Naive thymus-derived CD4-positive, alpha-beta T cell (primary cell): ENCODE measurements at places on chromosomes 1 and 21.

DNA sequence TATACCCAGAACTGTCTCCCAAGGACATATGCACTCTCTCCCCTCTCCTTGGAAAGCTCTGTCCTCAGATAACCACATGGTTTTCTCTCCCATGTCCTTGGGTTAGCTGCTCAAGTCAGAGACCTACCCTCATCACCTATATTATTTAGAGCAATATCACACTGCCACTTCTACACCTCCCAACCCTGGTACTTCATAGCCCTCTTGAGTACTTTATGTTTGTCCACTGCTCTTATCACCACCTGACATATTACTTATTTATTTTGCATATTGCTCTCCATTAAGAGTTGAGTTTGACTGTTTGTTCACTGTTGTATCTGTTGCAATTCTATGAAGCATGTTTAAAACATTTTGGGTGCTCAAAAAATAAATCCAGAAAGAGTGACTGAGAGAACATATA is 126.3 kb upstream of the ATP1B1 start:
- no peak for DNase-seq

DNA sequence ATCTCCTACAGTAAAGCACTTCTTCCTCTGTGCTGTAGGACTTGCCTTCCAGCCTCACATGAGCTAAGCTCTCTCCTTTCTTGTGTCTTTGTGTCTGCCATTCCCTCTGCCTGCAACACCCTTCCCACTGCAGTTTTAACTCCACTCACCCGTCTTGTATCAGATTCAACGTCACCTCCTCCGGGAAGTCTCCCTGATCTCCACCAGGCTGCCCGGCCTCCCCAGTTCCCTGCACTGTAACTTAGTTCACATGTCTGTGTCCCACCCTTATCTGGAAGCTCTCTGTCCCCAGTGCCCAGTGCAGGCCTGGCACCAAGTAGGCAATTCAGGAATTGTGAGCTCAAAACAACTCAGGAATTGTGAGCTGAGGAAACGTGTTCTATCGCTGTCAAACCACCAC is 96.4 kb downstream of the GLIS1 start:
- no peak for DNase-seq

GRCh38 chr1:177926201-177926600 is 43.7 kb downstream of the SEC16B start:
- no peak for DNase-seq

DNA sequence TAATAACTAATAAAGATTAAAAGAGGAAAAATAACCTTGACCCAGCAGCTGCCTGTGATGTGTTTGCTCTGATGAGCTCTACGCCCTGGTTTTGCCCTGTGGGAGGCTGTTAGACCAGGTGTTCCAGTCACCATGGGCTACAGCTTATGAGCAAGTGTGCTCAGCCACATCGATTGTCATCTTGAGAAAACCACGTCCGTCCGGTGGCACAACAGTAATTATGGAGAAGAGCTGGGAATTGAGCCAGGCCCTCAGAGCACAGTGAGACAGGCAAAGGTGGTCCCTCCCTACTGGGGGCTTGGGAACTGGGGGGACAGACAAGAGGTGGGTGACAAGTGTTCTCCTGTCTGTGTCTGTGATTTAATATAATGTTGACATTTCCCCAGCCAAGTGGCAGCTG is 420.5 kb downstream of the MATN1 start:
- no peak for DNase-seq

DNA sequence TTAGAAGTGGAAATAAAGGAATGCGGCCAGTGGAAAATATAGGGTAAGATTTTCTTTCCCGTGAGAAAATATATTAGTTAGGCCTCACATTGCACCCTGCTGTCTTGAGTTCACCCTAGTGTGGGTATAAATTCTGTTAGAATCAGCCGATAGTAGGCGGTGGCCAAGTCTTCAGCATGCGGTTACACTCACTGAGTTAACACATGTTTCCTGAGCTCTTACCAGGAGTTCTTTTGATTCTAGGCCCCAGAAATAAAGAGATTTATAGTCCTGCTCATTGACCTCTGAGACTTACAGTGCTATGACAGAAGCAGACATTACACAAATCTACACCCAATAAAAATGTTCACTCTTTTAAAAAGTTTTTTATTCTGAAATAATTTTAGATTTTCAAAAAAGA is 279.3 kb upstream of the LRRC7 start:
- DNase-seq = no peak

GRCh38 chr21:42614396-42614795 is 39.0 kb upstream of the PDE9A start:
- peak; percentile 48 for DNase-seq

DNA sequence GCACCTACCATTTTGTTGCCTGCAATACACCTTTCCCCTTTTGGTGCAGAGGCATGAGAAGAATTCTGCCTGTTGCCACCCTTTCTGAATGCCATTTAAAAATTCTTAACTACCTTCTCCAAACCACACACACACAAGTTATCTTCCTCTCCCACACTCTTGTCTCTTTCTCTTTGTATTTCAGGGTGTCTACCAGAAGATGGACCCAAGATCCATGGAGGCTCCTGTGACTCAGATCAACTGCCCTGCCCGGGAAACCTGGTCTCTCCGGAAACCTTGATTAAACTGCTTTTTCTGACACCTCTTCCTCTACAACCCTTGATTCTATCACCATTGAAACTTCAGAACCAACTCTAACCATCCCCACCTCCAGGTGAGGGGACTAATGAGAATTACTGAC is 2.4 kb upstream of the TARS2 start:
- DNase-seq = no peak

- no peak for DNase-seq
These were observed 5.6 kb upstream of the SH3D21 start for GRCh38 chr1:36300526-36300925.

- no peak for DNase-seq
These were observed 5.0 kb upstream of the PLXNA2 start for GRCh38 chr1:208248991-208249696.

DNA sequence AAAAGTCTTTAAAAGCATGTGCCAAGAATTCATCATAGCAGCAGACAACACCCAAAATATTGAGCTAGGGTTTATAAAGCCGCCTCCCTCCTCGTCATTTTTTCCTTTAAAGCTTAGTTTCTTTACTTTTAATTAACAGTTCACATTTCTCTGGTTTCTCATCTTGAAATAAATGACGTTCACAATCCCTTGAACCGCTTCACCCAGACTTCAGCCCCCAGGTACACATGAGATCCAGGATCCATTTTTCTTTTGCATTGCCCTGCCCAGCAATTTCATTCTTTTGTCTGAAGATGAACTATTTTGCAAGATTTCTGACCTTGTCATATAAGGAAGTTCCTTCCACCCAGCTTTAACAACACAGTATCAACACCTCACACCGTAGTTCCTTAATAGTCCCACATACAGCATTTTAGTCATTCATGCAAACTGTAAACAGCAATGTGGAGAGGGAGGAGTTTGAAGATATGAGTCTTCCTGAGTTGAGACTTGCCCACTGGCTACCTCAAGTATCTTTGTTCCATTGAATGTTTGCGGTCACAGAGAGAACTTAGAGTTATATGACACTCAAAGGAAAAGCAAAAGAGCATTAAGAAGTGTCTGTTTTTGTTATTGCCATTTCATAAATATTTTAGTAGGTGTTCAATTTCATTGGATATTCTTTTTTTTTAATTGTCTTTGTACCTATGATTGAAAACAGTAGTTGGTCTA is 35.3 kb upstream of the CACYBP start:
- peak; percentile 67 for DNase-seq

GRCh38 chr1:78045563-78045925 is 222 bp upstream of the GIPC2 start:
- no peak for DNase-seq

GRCh38 chr1:153963850-153964331 is 554 bp upstream of the SLC39A1 start:
- no peak for DNase-seq

DNA sequence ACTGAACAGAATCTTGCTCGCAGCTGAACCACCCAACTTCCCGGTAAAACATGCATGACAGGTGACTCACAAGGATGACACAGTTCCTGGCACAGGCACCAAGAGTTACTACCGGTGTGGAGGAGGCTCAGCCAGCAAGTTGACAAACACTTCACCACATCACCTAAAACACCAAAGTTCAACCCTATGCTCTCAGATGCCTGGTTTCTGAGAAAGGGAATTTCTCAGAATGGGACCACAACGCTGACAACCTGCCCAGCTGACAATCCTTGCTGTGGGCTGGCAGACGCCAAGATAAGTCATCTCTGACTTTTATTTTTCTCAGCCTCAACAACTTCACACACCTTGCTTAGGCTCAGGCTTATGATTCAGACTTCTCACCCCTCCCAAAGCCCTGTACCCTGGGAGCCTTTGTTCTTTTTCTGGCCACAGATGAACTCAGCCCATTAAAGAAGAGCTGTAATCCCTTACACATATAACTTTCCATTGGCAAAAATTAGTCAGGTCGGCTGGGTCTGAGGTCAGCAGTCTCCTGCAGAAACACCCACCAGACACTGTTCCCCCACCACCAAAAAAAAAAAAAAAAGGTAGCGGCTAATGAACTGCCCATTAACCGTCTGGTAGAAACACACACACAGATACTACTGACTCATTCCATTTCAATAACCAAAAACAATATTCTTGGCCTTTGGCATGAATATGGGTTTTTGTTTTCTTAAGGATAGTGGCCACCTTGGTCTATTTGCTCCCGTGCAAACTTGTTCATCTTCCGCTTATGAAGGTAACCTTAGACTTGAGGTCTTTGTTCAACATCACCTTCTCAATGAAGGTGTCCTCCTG is 10.8 kb upstream of the TIAM1 start:
- DNase-seq = peak; percentile 75

GRCh38 chr1:109786531-109787021 is 22.9 kb upstream of the EPS8L3 start:
- DNase-seq = no peak

- DNase-seq = no peak
These were observed 10.2 kb upstream of the ASPM start for GRCh38 chr1:197156692-197157091.

DNA sequence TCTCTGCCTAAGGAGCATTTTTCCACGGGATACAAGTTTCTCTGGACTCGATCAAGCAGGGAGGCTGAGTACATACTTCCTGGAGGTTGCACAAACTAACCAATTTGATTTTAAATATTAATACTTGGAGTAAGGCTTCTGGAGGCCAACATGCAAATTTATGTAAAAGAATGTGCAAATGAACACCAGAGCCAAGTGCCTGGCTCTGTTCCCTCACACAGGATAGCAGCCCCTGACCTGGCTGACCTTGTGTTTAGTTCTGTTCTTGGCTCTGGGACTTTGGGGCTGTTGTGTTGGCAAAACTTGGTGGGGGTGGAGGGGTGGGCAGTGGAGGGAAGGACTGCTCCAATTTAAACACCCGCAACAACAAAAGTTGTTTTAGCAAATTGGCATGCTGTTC is 34.2 kb downstream of the CNIH3 start:
- DNase-seq = no peak

DNA sequence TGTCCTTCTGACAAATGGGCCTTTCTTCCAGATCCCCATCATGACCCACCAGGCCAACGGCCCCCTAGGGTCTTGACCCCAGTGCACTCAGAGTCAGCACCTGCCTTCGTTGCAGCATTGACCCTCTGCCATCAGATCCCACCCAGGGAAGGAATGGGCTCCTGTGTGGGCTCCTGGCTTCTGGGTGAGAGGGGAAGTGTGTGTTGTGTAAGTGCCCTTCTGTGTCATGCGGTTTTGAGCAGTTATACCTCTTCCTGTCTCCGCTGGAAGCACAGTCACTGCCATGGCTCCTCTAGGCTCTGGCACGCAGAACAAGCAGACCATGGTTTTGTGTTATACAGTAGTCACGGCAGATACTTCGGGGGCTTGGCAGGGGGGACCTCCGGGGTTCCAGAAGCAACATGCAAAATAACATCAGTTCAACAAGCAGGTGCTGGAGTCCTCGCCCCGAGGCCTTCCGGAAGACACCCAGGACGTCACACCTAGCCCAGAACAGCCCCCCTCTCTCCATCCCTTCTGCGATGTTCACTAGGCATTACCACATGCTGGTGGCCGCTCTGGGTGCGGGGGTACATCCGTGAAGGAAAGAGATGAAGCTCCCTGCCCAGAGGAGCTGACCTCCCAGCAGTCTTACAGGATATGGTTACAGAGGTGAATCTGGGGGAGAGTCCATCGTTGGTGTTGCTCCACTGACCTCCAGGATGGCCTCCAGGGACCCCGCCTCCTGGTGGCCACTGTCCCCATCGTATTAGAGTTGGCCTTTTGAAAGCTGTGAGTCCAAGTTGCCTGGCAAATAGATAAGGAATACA is 17.4 kb upstream of the KCNAB2 start:
- peak; percentile 71 for DNase-seq

GRCh38 chr1:10286244-10286643 is 75.9 kb downstream of the KIF1B start:
- DNase-seq = no peak

- DNase-seq = no peak
These were observed 49.8 kb upstream of the MROH9 start for GRCh38 chr1:170885551-170885950.

DNA sequence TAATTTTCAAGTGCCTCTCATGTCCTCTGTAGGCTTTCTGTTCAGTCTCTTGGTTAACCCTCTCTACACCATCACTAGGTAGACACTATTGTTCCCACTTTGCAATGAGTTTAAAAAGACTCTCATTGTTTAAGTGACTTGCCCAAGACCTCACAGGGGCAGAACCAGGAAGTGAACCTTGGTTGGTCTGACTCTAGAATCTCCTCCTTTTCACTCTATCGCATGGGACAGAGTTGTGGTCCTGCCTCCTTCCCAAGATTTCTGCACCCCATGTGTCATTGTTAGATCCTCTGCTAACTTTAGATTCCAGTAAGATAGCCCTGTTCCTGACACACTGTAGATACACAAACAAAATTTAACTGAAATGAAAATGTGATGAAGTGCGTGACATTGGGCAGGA is 481.7 kb upstream of the USP24 start:
- no peak for DNase-seq

GRCh38 chr1:1758692-1759455 is 19.4 kb downstream of the NADK start:
- DNase-seq = no peak

- no peak for DNase-seq
These were observed 23.3 kb upstream of the CDK18 start for GRCh38 chr1:205481218-205481617.

DNA sequence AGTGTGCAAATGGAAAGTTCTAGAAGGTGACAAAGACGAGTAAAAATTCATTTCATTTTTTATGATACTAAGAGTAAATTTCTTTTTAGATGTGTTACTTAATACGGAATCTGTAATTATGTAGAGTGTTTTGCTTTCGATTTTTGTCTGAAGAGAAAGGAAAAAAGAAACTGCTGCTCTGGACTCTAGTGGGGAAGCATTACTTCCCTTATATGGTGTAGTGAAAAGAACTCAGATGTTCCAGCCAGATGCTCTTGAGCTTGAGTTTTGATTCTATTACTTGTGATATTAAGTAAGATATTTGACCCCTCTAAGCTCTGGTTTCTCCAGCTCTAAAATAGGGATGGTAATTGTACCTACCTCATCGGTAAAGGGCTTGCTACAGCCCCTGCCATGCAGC is 12.2 kb upstream of the GPR161 start:
- DNase-seq = no peak

GRCh38 chr1:35398739-35399138 is 130.2 kb downstream of the ZMYM4 start:
- DNase-seq = no peak
